ENCODE measurements at places on chromosomes 3 and 15.

- peak; percentile 73 for DNase-seq
Observed at GRCh38 chr15:76330080-76330680, 6.4 kb upstream of the ISL2 start.

GRCh38 chr15:101018016-101018415 lies 98.9 kb downstream of the LRRK1 start:
- DNase-seq = no peak

- no peak for DNase-seq
Observed at GRCh38 chr15:59539799-59540198, 71.8 kb upstream of the GCNT3 start.

- no peak for DNase-seq
Observed at GRCh38 chr3:16670191-16670590, 65.0 kb upstream of the DAZL start.

Data from SJCRH30 (cell line).